NCI-H187 treated with DMSO at 0.1 percent for 48 hours (cell line): ENCODE measurements at places on chromosomes 7 and 10.

DNA sequence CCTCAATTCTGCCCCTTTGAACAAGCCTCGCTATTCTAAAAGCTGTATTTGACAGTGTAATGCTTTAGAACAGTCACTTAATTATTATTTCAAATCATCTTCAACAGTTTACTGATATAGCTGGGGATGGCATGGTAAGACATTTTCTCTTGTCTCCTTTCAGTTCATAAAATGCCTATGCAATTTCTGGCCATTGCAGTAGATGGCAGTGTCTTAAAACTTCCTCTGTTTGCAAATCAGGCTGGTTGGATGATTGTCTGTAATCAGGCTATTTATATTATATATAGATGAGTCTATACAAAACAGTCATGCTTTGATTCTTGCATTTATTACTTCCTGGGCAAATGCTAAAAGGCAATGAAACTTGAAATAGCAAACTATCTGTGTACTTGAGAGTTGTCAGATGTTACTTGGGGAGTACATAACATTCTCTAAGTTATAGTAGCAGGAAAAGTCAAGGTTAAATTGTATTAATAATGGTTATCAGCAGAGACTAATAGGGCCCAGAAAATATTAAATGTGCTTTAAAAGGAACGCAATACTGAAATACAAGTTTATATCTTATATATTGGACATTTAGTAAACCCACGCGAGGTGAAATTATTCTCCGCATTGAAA, 55.5 kb upstream of the LHFPL3 start:
- DNase-seq: peak; percentile 9

DNA sequence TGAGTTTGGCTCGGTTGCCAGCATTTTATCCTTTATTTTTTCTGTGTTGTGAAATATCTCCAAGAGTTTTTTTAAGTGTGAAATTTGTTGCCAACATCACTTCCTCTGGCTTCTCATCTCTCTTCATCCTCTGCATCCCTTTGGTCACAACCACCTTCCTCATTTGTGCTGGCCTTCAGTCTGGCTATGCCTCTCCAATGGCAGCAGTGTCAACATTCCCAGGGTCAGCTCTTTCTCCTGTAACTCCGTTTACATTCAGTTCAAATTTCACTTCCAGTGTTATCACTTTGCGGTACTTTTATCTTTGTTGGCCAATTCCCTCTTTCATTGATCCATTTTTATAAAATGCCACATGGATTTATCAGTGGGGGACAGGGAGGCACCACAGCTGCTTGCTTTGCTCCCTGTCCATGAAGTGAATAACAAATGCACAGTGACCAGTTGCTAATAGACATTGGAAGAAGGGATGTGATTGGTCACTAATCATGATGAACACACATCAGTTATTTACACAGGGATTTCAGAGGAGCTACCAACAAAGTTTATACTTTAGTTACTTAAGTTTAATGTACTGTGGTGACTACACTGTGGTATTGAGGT, 311.4 kb upstream of the LRGUK start:
- DNase-seq: no peak

GRCh38 chr10:8614054-8614565, 559.6 kb downstream of the GATA3 start:
- no peak for DNase-seq

GRCh38 chr7:102473271-102473991, 5.3 kb downstream of the POLR2J start:
- DNase-seq: no peak

DNA sequence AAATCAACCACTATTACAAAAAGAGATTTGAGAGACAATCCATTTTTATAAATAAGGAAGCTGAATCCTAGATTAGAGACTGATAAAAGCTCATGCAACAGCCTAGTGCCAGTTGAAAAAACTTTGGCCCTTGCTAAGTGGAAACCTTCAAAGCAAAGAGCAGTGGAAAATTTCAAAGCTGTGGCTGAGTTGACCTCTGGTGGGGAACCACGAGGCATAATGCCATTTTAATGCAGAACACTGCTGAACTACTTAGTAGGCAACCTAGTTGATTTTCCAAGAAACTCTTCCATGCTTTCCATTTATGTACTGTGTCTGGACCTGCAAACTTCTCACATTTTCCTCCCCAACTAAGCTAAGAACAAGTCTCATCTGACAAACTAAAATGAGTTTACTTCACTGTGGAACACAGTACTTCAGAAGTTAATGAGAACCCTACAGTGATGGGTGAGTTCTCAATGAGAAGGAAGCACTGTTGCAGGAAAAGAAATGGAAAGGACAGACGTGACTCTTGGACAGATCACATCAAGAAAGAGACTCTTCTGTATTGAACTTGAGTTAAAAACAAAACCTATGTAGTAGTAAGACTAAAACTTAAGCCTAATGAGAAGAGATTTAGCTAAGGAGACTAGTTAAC, 19.5 kb downstream of the FZD9 start:
- DNase-seq: no peak

DNA sequence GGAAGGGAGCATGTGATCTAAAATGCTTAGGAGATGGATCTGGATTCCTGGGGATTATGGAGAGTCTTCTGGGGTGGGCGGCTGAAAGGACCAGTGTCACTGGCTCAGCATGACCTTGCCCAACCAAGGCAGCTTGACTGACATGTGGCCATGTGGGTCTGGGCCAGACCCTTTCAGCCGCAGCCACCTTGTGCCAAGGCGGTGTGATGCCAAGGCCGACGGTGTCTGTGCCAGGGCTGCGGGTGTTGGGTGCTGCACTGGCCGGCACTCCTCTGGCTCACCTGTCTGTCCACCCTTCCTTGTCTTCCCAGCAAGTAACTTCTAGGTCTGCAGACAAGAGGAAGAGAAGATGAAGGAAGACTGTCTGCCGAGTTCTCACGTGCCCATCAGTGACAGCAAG, 8.8 kb downstream of the DEPP1 start:
- no peak for DNase-seq

- DNase-seq: no peak
These were observed 15.9 kb downstream of the NOS3 start for GRCh38 chr7:151006590-151007300.

DNA sequence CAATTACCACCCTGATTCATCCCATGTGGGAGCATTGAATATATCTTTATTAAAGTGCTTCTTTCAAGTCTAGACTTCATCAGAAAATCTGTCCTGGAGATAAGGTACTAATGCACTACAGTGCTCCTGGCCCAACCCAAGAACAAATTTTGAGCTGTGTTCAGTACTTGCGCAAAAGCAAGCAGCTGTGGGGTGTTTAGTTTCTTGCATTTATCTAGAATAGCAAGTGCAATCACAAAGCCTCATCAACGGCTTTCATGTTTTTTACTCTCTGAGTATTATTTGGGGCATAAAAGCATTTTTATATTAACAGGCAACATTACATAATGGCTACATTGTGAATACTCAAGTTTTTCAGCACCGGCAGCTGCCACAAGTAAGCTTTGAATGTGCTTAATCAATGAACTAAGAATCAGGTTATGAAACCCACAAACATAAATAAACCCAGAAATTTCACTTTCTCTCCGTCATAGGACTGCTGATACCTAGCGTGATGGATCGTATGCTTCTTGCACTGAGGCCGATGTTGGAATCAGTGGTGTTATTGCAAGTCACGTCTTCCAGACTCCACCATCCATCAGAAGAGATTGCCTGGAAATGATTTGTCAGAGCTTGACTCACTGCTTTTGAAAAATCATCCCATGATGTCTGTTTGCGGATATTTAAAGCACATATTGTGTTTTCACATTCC, 113.1 kb downstream of the CTTNBP2 start:
- no peak for DNase-seq

GRCh38 chr7:44173911-44174693, 15.1 kb downstream of the GCK start:
- DNase-seq: no peak

GRCh38 chr10:1605999-1606940, 131.1 kb downstream of the ADARB2 start:
- no peak for DNase-seq

GRCh38 chr7:26365901-26366275, 74.2 kb downstream of the SNX10 start:
- no peak for DNase-seq

GRCh38 chr10:6407034-6407721, 172.9 kb downstream of the PRKCQ start:
- no peak for DNase-seq

DNA sequence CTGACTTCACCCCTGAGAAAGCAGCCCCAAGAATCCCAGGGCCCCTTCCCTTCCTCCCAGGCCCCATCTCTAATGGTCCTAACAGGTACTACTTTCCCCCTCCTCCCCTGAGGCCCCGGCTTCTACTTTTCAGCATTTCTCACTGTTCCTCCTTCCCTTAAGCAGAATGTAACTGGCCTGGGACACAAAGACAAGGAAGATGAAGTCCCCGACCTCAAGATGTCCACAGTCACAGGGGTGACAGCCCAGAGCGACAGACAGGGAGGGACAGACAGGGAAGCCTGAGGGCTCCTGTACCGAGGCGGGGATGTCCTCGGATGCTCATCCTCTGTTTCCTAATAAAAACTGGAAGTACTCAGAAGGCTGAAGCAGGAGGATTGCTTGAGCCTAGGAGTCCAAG, 11.6 kb downstream of the AOC1 start:
- no peak for DNase-seq

GRCh38 chr10:35328404-35329037, 7.8 kb upstream of the CCNY start:
- DNase-seq: no peak

DNA sequence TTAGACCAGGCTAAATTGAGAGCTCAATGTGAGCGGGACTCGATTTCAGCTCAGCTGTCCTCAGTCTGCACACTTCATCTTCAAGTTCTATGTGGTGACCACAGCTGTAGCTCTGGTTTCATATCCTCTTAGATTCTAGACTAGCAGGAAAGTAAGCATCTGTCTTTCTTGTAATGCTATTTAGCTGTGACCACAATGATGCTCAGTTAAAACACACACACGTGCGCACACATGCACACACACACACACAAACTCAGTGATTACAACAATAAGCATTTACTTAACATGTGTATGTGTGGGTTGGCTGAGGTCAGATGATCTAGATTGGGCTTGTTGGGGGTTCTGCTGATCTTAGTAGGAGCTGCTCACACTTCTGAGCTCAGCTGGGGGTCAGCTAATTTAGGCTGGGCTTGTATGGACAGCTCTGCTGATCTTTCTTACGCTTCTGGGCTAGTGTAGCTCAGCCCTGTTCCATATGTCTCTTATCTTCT, 82.5 kb downstream of the ZNF365 start:
- no peak for DNase-seq

- no peak for DNase-seq
These were observed 29.7 kb upstream of the SEC61G start for GRCh38 chr7:54788664-54789063.

DNA sequence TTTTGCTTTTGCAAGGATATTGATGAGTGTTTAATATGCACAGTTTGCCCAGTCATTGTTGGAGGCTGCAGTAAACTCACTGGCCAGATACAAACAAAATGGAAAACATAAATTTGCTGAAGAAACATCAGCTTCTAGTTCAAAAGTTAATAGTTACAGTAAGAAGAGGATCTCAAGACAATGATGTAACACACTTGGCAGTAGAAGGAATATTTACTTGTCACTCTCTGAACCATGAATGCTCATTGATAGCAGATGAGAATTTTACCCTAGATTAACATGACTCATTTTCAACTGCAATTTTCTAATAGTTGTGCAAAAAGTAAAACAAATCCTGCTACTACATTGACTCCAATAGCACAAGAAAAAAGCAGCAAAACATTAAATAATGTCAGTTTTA, 47.7 kb downstream of the VWC2 start:
- no peak for DNase-seq

GRCh38 chr10:110006358-110007160, 1.2 kb upstream of the ADD3 start:
- DNase-seq: no peak

GRCh38 chr7:12638851-12639456, 48.5 kb upstream of the ARL4A start:
- DNase-seq: no peak

DNA sequence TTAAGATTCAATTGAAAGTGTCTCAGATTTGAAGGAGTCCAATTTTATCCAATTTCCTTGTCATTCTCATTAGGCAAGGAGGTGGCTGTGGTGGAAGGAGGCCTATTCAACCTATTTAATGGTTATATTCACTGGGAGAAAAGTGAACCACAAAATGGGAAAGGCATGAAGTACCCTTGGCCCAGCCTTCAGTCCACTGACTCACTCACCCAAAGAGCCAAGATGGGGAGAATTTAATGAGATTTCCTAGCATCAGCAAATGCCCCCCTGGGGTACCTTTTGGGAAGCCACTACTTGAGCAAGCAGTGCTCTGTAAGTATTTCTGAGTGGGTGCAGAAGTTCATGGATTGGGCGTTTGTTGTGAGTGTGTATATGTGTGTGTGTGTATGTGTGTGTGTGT, 144.1 kb downstream of the NRP1 start:
- DNase-seq: no peak

- DNase-seq: no peak
These were observed 58.3 kb downstream of the ST7 start for GRCh38 chr7:117011419-117012260.

GRCh38 chr10:2905851-2906250, 161.5 kb upstream of the PFKP start:
- DNase-seq: no peak

DNA sequence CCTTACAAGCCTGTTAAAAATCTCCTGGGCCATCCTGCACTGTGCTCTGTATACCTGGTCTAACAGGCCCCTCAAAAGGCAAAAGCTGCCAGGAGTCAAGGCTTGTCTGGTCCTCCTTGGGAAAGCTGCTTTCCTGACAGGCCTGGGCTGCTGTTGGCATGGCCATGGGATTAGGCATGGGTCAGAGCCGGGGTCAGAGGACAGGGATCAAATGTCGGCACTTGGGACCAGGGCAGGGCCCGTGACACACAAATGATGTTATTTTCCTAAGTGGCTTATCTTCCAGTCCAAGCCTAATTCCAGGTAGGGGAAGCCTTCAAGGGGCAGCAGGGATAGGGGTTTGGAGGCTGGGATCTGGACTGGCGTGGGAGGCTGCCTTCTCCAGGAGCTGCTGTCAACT, 191.5 kb upstream of the GPR26 start:
- DNase-seq: no peak
